NCI-H187 treated with DMSO at 0.1 percent for 48 hours (cell line): ENCODE measurements at places on chromosomes 11 and 22.

DNA sequence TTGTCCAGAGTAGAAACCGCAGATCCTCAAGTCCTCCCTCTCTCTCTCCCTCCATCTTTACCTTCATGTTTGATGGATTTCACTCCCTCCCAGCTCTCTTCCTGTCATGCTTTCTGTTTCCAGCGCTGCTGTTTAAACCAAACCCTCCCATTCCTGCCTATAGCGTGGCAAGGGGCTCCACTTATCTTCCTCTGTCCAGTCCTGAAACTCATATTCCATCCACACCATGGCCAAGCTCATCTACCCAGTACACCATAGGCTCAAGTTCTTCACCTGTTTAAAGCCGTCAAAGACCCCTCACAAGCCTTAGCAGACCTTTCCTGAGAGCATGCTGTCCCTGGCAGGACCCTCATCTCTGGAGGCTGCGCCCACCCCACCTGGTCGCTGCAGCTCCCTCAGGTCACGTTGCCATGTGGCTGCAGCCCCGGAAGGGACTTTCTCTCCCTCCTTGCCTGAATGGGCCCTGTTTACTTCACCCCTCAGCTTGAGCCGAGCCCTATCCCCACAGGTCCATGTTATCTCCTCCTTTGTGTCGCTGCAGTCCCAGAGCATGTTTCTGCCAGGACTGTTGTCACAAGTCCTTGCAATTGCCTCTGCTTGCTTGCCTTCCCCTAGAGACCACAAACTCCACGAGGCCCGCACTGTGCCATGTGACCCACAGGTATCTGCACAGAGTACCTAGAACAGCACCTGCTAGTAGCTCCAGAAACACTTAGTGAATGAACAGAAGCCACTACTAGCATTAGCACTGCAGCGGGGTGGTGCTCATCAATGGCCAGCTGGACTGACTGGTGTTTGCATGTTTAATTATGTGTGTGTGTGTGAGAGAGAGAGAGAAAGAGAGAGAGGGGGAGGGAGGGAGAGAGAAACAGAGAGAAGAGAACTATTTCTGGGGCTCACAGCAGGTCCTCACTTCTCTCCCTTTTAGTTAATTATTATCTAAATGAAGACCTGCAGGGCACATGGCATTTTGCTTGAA is 149.4 kb upstream of the SNX19 start:
- no peak for DNase-seq

- DNase-seq = no peak
Observed at GRCh38 chr11:30171661-30172060, 59.2 kb upstream of the FSHB start.

DNA sequence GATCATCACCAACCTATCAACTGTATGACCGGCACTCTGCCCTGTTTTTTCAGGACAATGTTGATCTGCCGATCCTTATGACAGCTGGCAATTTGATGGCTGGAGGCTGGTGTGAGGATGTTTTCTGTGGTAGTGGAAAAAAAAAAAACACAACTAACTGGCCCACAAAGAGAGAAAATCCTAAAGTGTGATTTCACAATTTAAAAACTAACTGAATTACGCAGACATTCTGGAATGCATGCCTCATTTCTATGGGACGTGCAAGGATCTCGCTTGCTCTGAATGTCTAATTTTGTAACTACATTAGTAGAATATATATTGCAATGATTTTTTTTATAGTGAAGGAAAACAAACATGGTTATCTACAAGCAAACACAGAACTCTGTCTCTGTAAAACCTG is 590.5 kb downstream of the ETS1 start:
- DNase-seq = no peak

DNA sequence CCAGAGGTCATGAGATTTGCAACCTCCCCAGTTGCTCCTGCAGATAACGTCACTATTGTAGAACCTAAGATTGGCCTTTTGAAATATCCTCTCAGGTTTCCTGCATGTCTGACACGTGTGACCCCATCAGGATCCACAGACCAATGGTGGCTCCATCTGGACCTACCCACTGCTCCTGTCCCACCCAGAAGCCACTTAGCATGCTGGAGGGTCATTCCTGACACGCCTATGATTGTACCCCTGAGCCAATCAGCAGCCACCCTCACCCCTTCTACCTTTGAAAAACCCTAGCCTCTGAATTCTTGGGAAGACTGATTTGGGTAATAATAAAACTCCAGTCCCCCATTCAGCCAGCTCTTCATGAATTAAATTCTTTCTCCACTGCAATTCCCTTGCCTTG is 20.1 kb upstream of the NARS2 start:
- no peak for DNase-seq

- DNase-seq = no peak
Observed at GRCh38 chr11:75371949-75372876, 20.8 kb upstream of the ARRB1 start.

GRCh38 chr11:42473106-42473505 is 838.7 kb upstream of the API5 start:
- no peak for DNase-seq

DNA sequence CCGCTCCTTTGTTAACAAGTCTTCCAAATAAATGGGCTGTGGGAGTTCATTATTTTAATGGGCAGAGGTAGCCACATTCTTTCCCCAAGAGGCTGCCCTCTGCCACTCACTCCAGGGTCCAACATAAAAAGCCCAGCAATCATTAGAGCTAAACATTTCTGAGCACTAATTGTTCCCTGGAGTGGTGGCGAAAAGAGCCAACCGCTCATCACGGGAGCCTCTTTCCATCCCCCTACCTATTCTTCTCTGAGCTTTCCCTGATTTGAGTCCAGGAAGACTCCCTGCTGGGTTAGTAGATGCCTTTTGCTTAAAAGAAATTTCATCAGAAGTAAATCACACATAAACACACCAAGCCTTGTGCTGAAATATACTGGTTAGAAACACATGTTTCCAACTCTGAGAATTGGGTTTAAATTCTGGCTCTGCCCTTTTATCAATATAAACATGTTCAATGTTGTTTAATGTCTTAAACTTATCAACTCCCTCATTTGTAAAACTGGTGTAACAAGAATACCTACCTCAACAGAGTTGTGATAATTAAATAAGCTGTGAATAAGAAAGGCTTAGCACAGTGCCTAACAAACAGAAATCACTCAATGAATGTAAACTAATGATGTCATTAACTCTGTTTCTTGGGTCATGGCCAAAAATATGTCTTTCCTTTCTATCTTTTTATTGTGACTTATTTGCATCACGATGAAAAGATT is at the start of gene OR5A2:
TSS of gene OR5A2 (minus strand) at position 53 of the 707 bp plus-strand sequence. CDS start 3,460 bp downstream, outside the sequence.
- no peak for DNase-seq

GRCh38 chr22:46072110-46072881 is 78.0 kb upstream of the PPARA start:
- no peak for DNase-seq

GRCh38 chr11:120337355-120338106 is 1.3 kb downstream of the ARHGEF12 start:
- no peak for DNase-seq

DNA sequence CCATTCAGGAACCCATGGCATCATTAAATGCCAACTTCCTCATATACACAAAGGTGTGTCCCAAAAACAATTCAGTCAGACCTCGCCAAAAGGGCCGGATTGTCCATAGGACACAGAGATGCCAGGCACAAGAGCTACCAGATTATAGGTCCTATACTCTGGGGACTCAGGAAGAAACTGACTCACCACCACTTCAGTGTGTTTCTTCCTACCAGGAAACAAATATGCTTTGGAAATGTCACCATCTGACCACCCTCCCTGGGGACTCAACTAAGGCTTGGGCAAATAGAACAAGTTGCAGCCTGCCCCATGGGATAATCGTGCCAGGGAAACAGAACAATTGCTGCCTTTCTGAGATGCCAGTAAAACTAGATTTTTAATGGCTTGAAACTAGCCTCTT is 11.7 kb downstream of the POU2AF3 start:
- DNase-seq = peak; percentile 56

DNA sequence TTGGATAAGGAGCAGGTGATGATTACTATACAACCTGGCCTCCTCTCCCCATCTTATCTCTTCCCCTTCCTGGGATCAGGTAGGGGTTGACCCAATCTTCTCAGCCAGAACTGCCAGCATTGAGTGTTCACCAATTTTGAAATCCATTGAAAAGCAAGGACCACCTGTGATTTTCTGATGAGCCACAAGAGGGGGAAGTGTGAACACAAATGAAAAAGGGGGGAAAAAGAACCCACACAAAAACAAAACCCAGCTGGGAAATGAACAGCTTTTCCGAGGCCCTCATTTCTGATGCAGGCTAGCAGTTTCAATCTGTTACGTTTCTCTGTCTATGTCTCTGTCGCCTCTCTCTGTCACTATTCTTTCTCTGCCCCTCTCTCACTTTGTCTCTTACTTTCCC is 161.9 kb downstream of the INSC start:
- DNase-seq = no peak

GRCh38 chr22:46433318-46433717 is 97.8 kb downstream of the TRMU start:
- no peak for DNase-seq

DNA sequence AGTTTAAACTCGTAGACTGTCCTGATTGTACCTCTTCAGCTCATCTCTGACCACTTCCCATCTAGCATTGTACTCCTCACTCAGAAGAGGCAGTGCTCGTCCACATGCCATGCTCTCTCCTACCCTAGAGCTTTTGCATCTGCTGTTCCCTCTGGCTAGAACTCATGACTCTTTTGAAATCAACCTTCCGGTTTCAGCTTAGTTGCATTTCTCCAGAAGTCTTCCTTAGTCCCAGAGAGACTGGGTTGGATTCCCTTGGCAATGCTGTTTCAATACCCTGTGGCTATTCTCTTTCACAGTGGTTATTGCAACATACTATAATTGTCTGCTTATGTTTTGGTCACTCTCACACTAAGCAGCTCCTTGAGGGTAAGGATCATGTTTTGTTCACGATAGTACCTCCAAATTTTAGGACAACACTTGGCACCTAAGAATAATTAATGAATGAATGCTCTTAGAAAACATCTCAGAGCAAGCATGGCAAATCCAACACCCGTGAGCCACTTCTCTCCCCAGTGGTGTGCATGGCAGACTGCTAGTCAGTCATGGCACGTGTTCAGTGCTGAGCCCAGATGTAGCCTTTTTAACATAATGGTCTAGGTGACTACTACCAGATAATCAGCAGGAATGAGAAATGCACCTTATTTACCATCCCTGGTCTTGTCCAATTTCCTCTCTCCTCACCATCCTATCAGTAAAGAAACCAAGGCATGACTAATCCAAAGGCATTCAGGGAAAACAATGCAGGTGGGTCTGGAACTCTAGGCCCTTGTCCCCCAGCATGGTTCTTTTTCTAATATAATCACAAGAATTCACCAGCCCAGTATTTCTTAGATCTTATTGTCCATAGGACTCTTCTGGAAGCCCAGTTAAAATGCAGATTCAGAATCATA is 14.5 kb downstream of the SEPTIN3 start:
- no peak for DNase-seq

DNA sequence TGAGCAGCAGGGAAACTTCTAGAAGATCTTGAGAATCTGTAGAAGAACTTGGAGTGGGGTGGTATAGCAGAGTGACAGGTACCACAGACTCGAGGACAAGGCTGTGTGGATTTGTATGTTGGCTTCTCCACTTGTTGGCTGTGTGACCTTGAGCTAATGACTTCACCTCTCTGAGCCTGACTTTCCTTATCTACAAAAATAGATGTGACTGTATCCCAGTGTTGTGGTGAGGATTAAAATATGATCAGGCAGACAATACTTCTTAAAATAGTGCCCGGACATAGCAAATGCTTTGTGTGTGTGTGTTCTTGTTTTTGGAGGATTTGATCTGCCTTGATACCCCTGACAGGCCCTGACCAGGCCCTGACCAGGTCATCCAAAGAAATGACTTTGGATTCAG is 40.8 kb downstream of the MYO18B start:
- no peak for DNase-seq

DNA sequence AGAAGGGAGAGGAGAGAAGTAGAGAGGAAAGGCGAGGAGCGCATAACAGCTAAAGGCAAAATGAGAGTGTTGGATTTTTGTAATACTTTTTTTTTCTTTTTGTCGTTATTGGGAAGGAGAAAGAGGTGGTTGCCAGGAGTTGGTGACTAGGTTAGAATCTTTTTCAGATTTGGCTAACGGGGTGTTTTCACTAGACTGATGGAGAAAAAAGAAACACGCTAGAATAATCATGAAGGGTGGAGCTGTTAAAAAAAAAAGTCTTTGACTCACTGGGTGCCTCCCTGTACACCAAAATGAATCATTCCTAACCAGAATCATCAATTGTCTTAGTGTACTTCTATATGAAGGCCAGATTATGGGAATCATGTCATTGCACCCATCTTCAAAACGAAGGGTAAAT is 12.7 kb downstream of the BLID start:
- DNase-seq = no peak

DNA sequence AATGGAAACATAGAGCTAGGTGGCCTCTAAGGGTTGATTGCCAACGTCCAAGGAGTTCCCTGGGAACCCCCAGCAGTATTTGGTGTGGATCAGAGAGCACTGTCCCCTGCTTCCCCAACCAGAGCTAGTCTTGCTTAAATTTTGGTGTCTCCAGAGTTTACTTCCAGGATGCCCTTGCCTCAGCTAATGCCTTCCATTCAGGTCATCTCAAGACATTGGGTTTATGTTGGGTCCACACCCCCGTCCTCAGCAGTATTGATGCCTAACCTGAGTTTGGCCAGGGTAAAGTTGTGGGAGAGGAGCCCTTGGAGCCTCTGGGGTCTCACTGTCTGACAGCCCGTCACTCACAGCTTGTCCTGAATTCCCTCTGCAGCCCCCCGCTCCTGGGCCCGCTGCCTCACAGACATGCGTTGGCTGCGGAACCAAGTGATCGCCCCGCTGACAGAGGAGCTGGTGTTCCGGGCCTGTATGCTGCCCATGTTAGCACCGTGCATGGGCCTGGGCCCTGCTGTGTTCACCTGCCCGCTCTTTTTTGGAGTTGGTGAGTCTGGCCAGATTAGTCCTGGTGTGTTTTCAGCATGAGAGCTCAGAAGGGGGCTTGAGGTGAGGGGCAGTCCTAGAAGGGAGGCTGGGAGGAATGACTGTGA is 1.4 kb downstream of the RCE1 start:
- no peak for DNase-seq

- DNase-seq = no peak
Observed at GRCh38 chr22:50705851-50706351, 32.1 kb upstream of the ACR start.

GRCh38 chr11:88596786-88597185 is 259.2 kb upstream of the CTSC start:
- no peak for DNase-seq

DNA sequence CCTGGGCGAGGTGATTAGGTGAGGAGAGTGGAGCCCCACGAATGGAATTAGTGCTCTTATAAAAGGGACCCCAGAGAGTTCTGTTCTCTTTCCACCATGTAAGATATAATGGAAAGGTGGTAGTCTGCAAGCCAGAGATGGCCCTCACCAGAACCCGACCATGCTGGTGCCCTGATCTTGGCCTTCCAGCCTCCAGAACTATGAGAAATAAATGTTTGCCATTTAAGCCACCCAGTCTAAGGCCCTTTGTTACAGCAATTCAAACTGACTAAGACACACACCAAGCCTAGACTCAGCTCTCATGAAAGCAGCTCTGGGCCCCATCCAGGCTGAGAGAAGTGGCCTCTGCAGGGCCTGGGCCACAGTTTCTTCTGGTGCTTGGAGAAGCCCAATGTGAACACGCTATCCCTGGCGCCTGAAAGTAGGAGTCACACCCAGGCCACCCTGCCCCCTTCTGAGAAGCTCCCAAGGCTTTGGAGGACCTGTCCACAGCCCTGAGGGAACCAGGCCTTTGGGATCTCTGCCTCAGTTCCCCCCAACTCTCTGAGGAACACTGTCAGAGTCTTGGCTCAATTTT is 35.3 kb upstream of the LYVE1 start:
- DNase-seq = no peak

- DNase-seq = no peak
Observed at GRCh38 chr11:87417951-87418350, 380.2 kb downstream of the TMEM135 start.

GRCh38 chr11:41872870-41873269 is 413.4 kb upstream of the LRRC4C start:
- no peak for DNase-seq
